Stimulated activated CD8-positive, alpha-beta memory T cell treated with anti-CD3 and anti-CD28 coated beads, Interleukin-4, amount 100 ng/mL, for 1 hour (primary cell): ENCODE measurements at places on chromosomes 5 and 9.

- no peak for DNase-seq
Measured at GRCh38 chr5:135642488-135642870, 63.7 kb upstream of the CXCL14 start.

- no peak for DNase-seq
Measured at GRCh38 chr9:136806067-136806466, 1.7 kb upstream of the RABL6 start.

DNA sequence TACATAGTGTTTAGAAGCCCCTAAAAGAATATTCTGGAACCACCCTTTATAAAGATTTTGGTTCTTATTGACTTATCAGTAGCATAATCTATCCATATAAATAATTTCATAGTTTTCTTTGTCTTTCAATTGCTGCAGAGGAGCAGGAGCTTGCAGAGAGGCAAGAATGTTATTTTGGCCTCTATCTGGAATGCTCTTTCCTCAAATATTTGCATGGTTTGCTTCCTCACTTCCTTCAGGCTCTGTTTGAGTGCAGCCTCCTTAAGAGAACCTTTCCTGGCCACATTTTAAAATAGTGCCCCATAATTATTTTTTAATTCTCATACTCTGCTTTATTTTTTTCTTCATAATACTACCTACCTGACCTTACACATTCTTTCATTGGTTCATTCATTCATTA is 1.5 kb downstream of the C5 start:
- DNase-seq = no peak

- no peak for DNase-seq
Measured at GRCh38 chr9:16136961-16137360, 584.1 kb downstream of the CCDC171 start.

GRCh38 chr5:115472271-115473025 is 72.1 kb downstream of the FEM1C start:
- no peak for DNase-seq

DNA sequence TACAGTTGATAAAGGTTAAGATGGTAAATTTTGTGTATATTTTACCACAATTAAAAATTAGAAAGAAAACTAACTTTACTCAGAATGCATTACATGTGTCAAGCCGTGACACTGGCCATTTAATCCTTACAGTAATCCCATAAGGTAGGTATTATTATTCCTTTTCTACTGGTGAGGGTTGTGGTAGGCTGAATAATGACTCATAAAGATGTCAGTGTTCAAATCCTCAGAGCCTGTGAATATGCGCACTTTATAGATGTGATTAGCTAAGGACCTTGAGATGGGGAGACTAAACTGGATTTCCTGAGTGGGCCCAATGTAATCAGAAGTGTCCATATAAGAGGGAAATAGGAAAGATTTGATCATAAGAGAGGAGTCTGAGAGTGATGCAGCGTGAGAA is 288.1 kb downstream of the TMEM167A start:
- no peak for DNase-seq
